ENCODE measurements at places on chromosomes 1 and 21.

GRCh38 chr1:181626279-181626938 is 143.1 kb downstream of the CACNA1E start:
- DNase-seq, result no peak

GRCh38 chr1:70220517-70221237 is 503 bp upstream of the SRSF11 start:
- DNase-seq, result no peak

- peak; percentile 69 for DNase-seq
These were observed at the start of gene NOS1AP for GRCh38 chr1:162069334-162070093. Gene NOS1AP, plus strand, starts transcription at chr1:162069691. Its CDS starts 487 bp downstream, at chr1:162070178.

DNA sequence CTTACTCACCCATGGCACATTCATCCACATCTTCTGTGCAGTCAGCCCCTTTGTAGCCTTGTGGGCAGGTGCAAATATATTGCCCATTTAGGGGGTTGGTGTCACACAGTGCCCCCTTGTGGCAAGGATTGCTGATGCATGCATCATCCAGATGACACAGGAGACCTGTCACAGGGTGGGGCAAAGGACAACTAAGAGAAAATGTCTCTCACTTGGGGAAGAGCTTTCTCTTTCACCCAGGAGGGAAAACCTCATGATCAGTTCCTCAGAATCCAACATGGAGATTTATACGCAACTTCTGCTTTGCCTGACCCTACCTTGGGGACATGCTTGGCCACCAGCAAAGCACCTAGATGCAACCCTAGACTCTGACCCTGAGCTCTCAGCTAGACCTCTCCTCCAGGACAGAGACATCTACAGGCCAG is 71.8 kb upstream of the ADAM30 start:
- peak; percentile 67 for DNase-seq

DNA sequence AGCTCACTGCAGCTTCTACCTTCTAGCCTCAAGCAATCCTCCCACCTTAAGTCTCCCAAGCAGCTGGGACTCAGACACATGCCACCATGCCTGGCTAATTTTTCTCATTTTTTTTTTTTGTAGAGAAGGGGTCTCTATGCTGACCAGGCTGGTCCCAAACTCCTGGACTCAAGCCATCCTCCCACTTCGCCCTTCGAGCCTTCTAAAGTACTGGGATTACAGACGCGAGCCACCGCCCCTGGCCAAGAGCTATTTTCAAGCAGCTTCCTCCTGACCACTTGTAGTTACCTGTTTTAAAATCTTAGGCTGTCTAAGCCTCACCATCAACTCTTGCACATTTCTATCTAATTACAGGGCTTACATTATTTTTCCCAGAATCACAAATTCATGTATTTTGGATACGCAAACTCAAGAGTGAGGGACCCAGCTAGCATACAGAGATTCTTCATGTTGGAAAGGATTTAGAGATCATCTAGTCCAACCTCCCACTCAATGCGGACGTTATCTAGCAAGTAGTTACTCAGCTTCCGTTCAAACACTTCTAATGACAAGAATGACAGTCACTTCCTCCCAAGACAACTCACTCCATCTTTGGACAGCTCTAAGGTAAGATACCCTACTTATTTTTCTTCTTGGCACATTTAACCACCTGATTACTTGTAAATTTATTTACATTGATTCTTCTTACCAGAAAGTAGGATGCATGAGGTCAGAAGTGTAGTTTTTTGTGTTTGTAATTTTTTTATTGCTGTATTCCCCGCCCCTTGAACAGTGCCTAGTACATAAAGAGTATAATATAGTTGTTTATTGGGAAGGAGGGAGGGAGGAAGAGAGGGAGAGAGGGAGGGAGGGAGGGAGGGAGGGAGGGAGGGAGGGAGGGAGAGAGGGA is 65.4 kb downstream of the LUZP1 start:
- no peak for DNase-seq

GRCh38 chr1:204348722-204349121 is 11.0 kb downstream of the PLEKHA6 start:
- DNase-seq, result no peak

- no peak for DNase-seq
These were observed 17.7 kb downstream of the FOXJ3 start for GRCh38 chr1:42317308-42317707.

DNA sequence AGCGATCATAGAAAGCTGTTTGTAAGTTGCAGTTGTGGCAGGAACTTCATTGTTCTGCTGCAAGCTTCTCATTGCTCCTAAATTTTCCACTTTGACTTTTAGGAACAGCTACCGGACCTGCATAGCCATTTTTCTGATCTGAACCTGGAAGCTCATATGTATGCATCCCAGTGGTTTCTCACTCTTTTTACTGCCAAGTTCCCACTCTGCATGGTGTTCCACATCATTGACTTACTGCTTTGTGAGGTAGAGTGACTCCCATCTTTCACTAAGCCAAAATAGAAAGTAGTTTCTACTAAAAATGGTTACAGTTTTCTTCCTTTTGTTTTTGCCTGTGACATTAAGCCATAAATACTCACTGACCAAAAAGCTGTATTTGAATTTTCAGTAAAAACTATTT is 254.2 kb downstream of the GPR52 start:
- no peak for DNase-seq

GRCh38 chr1:70333245-70333644 is 21.3 kb downstream of the ANKRD13C start:
- DNase-seq, result no peak

DNA sequence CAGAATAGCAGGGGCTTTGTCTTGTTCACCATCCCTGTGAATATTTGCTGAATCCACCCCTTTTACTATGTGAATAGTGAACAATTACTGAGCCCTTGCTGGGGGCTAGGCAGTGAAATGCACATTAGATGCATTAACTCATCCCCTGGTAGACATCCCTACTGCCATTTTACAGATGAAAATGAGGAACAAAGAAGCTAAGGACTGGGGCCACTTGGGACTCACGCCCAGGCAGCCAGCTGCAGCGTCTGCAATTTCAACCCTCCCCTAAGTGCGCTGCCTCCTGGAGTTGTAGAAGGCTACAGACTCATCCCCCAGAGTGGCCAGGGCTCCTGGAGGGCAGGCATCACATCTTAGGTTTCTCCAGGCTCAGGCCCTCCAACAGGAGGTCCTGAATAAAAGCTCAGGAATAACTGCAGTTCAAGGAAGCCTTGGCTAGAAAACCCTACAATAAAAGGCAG is 31.6 kb downstream of the CAPZB start:
- no peak for DNase-seq

DNA sequence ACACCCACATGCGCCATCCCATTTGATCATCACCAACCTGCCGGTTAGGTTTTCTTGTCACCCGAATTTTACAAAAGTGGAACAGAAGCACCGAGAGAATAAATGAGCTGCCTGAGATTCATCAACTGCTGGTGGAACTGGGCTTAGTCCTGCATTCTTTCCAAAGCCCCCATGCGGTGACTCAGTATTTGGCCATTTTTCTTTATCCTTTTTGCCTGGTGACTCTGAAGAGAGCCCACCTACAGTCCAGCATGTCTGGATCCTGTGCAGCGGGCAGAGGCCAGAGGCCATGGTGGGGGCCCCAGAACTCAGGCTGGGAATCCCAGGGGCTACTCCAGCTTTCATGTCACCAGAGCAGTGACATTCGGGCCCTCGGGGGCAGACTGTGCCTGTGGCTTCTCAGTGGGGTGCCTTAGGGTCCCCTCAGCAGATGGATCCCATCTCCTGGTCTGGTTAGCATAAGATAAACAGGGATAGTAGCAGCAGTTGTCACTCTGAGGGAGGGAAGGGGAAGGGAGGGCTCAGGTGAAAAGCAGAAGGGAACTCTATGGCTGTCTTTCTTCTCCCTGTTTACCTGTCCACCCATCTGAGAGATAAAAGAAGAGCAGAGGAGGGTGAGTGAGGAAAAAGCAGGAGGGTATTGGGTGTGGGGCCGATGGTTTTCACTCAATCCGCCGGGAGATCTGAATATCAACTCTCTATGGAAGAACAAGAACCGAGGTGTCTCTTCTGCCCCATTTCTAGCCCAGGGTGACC is 63.2 kb downstream of the KIF26B start:
- DNase-seq, result no peak

GRCh38 chr1:228270032-228270431 is 62.2 kb downstream of the OBSCN start:
- no peak for DNase-seq

- DNase-seq, result no peak
These were observed 263.7 kb downstream of the OMA1 start for GRCh38 chr1:58282623-58283387.

DNA sequence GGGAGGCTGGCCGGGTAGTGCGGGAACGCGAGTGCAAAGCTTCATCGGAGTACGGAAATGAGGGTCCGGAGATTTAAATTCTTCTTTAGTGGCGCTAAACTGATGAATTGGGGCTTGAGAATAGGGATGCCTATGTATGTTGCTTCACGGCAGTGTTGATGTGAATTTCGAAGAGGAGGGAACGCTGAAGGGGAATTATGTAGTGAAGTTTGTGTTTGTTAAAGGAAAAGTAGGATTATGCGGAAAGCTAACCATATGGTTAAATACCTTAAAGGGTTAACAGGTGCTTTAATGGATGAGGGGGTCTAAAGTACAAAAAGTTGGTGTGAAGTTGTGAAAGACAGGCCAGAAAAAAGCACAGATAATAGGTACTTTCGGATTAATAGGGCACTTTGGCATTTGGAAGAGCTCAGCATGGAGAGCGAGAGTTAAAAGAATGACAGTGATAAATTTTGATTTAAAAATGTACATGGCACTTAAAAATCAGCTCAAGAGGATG is 1.4 kb downstream of the HS2ST1 start:
- peak; percentile 16 for DNase-seq

GRCh38 chr1:60921175-60921574 is 161.2 kb upstream of the NFIA start:
- DNase-seq, result no peak

GRCh38 chr1:85258536-85259117 is 835 bp downstream of the C1orf52 start:
- DNase-seq, result no peak

GRCh38 chr1:115929881-115930280 is 46.4 kb upstream of the SLC22A15 start:
- DNase-seq, result no peak

- no peak for DNase-seq
These were observed 152.8 kb downstream of the FOXD2 start for GRCh38 chr1:47590523-47591225.

All from activated CD4-positive, alpha-beta T cell treated with anti-CD3 and anti-CD28 coated beads for 24 hours (primary cell).